ENCODE measurements at places on chromosomes 7 and 10. TPM values are rescaled to one million over a fixed set of nuclear protein-coding genes. Genes with fewer than 3 reads are reported as not detected.

The GSTO2 gene
- 0.66 TPM for total RNA-seq

The TSPAN13 gene
- total RNA-seq: 19.5 TPM

The RBP4 gene
- not detected for total RNA-seq

The DENND2A gene
- 0.66 TPM for total RNA-seq

The TWNK gene
- total RNA-seq: 7.6 TPM

The PTCD1 gene
- 4.0 TPM for total RNA-seq

The TUBB8 gene
- total RNA-seq: not detected

The KEL gene
- under 0.01 TPM for total RNA-seq

The TCERG1L gene
- total RNA-seq: not detected

The PRR15 gene
- total RNA-seq: 0.45 TPM

The POU6F2 gene
- not detected for total RNA-seq

The SFRP4 gene
- total RNA-seq: 0.09 TPM

The ORC5 gene
- total RNA-seq: 22.4 TPM

The KLF14 gene
- not detected for total RNA-seq

The MRPL43 gene
- total RNA-seq: 50.7 TPM

The CELF2 gene
- 10.5 TPM for total RNA-seq

The SAMD9 gene
- 10.7 TPM for total RNA-seq

The HGF gene
- 4.0 TPM for total RNA-seq

The FAM25C gene
- not detected for total RNA-seq

The CLRN3 gene
- 0.09 TPM for total RNA-seq

The LRIT1 gene
- total RNA-seq: not detected

The TMEM236 gene
- 0.19 TPM for total RNA-seq

The ASB15 gene
- total RNA-seq: not detected

The CACNA2D1 gene
- total RNA-seq: 49.0 TPM

The HMX2 gene
- not detected for total RNA-seq

The LRRD1 gene
- total RNA-seq: not detected

The PNLIPRP1 gene
- not detected for total RNA-seq

The PNPLA8 gene
- total RNA-seq: 25.5 TPM

The GNAT3 gene
- total RNA-seq: not detected

The TMEM139 gene
- total RNA-seq: not detected

The CUBN gene
- total RNA-seq: 1.4 TPM

The CHAT gene
- total RNA-seq: not detected

The SLC25A40 gene
- 3.0 TPM for total RNA-seq

The OR2A12 gene
- not detected for total RNA-seq

The OGDHL gene
- total RNA-seq: 0.99 TPM

The GJC3 gene
- 0.09 TPM for total RNA-seq

The MNX1 gene
- total RNA-seq: not detected

The CARD11 gene
- total RNA-seq: 46.0 TPM

The SPDYE2B gene
- not detected for total RNA-seq

The CLDN3 gene
- 0.09 TPM for total RNA-seq

The RPEL1 gene
- not detected for total RNA-seq

The TECTB gene
- not detected for total RNA-seq

The SRRM3 gene
- 0.45 TPM for total RNA-seq

The PODXL gene
- 66.4 TPM for total RNA-seq
